ENCODE measurements at places on chromosomes 4 and X. TPM values are rescaled to one million over a fixed set of nuclear protein-coding genes. Genes with fewer than 3 reads are reported as not detected.

Gene TMPRSS11F
- total RNA-seq: not detected

Gene KIT
- total RNA-seq: 21.0 TPM

Gene ALAS2
- total RNA-seq: 0.60 TPM

Gene PNMA6F
- total RNA-seq: not detected

- DNase-seq: no peak
Measured at GRCh38 chr4:1299301-1299860, 9.7 kb downstream of the MAEA start.
